ENCODE measurements at places on chromosomes 12 and 14. TPM values are rescaled to one million over a fixed set of nuclear protein-coding genes. Genes with fewer than 3 reads are reported as not detected.
A peak's percentile ranks its signal among the peaks of the same experiment; 100 is the strongest.

The IKZF4 gene
- 9.5 TPM for total RNA-seq

DNA sequence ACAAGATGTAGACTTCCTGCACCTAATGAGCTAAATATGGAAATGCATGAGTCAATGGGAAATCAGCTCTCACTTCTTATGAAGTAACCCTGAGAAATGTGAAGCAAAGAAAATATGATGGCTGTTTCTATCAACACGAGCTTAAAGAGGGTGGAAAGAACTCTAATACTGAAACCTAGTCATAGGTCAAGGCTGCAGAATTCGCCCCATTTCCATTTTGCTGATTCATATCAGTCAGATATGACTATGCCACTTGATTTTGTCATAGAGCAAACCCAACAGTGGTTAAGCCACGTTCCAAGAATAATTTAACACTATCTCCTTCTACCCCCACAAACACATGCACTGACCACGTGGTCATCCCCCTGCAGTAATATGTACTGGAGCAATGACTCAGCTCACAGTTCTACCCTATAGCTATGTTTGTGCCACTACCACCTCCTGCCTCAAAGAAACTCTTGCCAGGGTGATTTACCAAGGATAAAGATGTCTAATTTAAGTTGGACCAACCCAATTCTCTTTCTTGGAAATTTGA lies 157.5 kb downstream of the TMTC3 start:
- H3K27me3 ChIP-seq = no peaks in the 10 kb centered on the region
- no peak overlapping the region for H3K27ac ChIP-seq

DNA sequence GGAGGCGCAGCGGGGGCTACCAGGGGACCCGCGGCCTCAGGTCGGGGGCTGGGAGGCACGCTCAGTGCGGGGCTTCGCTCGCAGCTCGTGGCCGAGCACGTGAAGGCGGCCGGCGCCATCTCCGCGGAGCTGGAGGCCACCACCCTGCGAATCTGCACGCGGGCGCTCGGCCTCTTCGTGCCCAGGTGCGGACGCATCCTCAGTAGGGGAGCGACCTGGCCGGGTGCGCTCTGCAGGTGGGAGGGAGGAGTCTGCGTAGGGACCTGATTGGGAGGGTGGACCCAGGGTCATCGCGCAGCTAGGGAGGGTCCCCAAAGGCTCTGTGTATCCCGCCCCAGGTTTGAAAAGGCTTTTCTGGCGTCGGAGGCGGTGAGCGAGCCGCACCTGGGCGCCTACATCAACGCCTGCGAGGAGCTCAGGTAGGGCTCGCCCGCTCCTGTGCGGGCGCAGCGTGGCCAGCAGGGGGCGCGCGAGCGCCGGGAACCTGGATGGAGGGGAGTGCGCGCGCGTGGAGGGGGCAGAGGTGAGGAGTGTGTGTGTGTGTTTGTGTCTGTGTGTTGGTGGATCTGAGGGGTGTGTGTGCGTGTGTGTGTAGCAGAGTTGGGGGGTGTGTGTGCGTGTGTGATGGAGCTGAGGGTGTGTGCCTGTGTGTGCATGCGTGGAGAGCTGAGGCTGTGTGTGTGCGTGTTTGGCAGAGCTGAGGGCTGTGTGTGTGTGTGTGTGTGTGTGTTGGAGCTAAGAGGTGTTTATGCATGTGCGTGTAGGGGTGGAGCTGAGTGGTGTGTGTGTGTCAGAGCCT lies 10.3 kb downstream of the EXOC3L4 start:
- H3K27ac ChIP-seq = no peak overlapping the region
- peaks cover 12% of the 10 kb centered on the region for H3K4me1 ChIP-seq
- H3K27me3 ChIP-seq = peaks cover 30% of the 10 kb centered on the region
- no peak overlapping the region for H3K4me3 ChIP-seq
- H3K36me3 ChIP-seq = no peaks in the 10 kb centered on the region
- peak; percentile 64 for DNase-seq

DNA sequence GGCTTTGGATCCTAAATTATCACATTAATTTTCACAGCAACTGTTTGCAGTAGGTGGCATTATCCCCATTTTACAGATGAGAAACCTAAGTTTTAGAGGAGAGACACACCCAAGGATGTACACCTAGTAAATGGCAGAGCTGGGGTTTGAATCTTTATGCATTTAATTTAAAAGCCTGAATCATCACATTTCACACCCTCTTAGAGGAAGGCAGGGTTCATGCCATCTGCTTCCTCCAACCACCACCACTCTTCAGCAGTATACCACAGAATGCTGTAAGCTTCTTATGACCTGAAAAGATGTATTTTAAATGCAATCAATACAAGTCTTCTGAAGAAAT lies 90.3 kb downstream of the CRADD start:
- peaks cover 16% of the 10 kb centered on the region for H3K4me1 ChIP-seq
- no peak overlapping the region for H3K4me3 ChIP-seq
- H3K27me3 ChIP-seq = no peaks in the 10 kb centered on the region
- H3K27ac ChIP-seq = no peak overlapping the region
- H3K36me3 ChIP-seq = no peaks in the 10 kb centered on the region

The LRRK2 gene
- 3.4 TPM for total RNA-seq

- peak; percentile 32 for DNase-seq
- H3K27ac ChIP-seq = no peak overlapping the region
- H3K36me3 ChIP-seq = no peaks in the 10 kb centered on the region
These were observed 34.9 kb downstream of the RERGL start for GRCh38 chr12:18054925-18055619.

DNA sequence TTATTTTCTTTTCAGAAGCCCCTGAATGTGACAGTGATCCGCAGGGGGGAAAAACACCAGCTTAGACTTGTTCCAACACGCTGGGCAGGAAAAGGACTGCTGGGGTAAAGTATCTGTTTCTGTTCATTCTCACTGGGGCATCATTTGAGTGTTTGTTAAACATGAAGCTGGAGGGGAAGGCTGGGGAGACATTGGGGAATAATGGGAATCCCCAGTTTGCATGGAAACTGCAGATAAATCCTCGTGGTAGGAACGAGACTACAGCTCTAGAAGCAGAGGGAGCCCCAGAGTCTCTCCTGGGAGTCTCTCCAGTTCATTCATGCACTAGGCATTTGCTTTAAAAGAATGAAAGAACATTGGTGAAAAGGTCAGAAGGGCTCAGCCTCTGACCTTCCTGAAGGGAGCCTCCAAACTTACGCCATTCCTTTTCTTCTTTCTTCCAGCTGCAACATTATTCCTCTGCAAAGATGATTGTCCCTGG lies 2.5 kb upstream of the CFAP251 start:
- H3K27ac ChIP-seq = peak overlapping the region; percentile 81
- H3K36me3 ChIP-seq = peaks cover 10% of the 10 kb centered on the region
- peaks cover 37% of the 10 kb centered on the region for H3K4me1 ChIP-seq
- DNase-seq = peak; percentile 87
- no peaks in the 10 kb centered on the region for H3K27me3 ChIP-seq
- H3K4me3 ChIP-seq = no peak overlapping the region

GRCh38 chr14:55721353-55721752 lies 141.3 kb downstream of the KTN1 start:
- DNase-seq = peak; percentile 32
- H3K36me3 ChIP-seq = no peaks in the 10 kb centered on the region
- H3K4me3 ChIP-seq = no peak overlapping the region
- H3K4me1 ChIP-seq = peaks cover 30% of the 10 kb centered on the region
- H3K27me3 ChIP-seq = no peaks in the 10 kb centered on the region
- no peak overlapping the region for H3K27ac ChIP-seq

DNA sequence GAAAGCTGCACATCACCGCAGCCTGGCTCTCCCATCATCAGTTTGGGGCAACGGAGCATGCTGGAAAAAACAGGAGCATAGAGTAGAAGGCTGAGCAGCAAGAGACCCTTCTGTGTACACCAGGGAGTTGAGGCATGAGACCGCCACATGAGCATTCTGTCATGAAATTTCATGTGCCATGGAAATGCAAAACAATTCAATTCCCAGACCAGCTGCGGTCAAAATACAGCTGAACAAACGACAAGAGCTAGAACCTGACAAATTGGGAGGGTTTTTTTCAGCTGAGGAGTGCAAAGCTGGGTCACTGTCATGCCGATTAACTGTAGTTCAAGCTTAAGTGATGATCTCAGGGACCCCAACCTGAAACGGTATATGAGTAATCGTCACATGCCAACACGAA lies 37.1 kb downstream of the TMEM30B start:
- H3K4me3 ChIP-seq = no peak overlapping the region
- H3K36me3 ChIP-seq = no peaks in the 10 kb centered on the region
- H3K27ac ChIP-seq = no peak overlapping the region
- no peak for DNase-seq
- no peaks in the 10 kb centered on the region for H3K4me1 ChIP-seq

DNA sequence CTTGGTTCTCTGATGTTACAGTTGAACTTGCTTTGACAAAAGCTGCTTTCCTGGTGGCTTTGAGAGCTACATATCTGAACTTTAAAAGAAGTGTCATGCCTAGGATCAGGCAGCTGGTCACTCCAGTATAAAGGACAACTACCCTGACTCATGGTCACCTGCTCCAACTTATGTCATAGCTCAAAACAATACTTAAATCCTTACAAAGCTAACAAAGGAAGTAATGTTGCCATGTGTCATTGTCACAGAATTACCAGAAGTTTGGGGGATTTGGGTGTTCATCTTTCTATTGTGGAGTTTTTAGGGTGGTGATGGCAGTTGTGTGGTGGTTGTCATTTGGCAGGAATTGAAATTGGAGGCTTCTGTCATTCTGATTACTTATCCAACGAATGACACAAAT lies 1.8 kb upstream of the TCP11L2 start:
- no peak overlapping the region for H3K27ac ChIP-seq
- H3K36me3 ChIP-seq = no peaks in the 10 kb centered on the region
- no peak overlapping the region for H3K4me3 ChIP-seq
- no peak for DNase-seq
- peaks cover 5% of the 10 kb centered on the region for H3K4me1 ChIP-seq

- H3K4me1 ChIP-seq = no peaks in the 10 kb centered on the region
- H3K27me3 ChIP-seq = no peaks in the 10 kb centered on the region
- H3K27ac ChIP-seq = no peak overlapping the region
- H3K36me3 ChIP-seq = no peaks in the 10 kb centered on the region
- H3K4me3 ChIP-seq = no peak overlapping the region
These were observed 96.8 kb upstream of the MDM1 start for GRCh38 chr12:68428724-68429501.

DNA sequence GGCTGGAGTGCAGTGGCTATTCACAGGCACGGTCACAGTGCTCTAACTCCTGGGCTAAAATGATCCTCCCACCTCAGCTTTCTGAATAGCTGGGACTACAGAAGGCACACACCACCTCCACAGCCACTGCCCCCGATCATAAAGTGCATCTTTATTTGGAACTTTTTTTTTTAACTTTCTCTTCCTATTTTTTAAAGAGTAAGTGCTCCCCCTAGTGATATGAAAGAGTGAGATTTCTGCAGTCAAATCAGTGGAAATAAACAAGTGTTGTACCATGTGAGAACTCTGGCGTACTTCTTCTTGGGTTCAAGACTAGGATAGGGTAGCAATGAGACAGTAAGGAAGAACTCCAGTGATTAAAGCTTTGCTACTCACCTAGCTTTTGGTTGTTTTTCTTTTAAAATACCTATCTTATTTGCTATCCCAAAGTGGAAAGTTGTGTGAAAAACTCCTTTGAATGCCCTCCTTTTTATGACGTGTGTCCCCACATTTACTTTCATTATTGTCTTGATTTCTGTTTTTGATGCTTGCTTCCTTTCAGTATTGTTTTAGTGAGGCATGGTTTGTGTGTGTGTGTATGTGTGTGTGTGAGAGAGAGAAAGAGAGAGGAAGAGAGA lies 6.6 kb downstream of the PPP4R4 start:
- H3K36me3 ChIP-seq = no peaks in the 10 kb centered on the region
- H3K27ac ChIP-seq = no peak overlapping the region
- peak; percentile 67 for DNase-seq
- H3K4me3 ChIP-seq = no peak overlapping the region
- H3K27me3 ChIP-seq = peaks cover 32% of the 10 kb centered on the region
- H3K4me1 ChIP-seq = no peaks in the 10 kb centered on the region

The PPM1H gene
- 0.35 TPM for total RNA-seq

DNA sequence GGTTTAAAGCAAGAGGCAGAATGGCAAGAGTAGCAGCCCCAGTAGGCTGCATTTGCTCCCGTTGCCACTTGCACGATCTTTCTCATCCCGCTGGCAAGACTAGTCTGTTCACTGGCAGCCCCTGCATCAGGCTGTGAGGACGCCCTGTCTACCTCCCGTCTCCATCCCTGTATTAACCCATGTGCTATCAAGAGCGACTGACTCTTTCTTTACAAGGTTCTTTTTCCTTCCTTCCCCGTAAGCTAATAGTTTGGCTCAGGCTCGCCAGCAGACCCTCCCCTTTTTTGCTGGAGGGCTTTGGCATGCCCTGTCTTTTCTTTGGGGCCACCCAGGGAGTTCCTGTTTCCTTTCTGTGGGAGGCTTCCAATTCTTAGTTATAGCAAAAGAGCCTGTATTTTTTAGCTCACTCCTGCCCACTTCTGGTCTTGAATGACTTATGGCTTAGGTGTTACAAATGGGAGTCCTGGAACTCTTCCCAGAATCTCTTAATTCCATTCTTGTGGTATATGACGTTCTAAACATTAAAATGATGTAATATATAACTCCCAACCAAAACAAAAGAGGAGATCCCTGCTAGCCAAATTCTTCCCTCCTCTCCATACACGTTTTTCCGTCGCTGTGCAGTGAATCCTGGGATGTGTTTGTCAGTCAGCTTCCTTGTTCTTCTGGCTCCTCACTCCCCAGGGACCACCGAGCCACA lies 149.0 kb downstream of the PRKCH start:
- DNase-seq = peak; percentile 90
- H3K36me3 ChIP-seq = no peaks in the 10 kb centered on the region
- peak overlapping the region; percentile 61 for H3K27ac ChIP-seq
- peak overlapping the region; percentile 20 for H3K4me3 ChIP-seq

The PAPLN gene
- total RNA-seq = 0.75 TPM

DNA sequence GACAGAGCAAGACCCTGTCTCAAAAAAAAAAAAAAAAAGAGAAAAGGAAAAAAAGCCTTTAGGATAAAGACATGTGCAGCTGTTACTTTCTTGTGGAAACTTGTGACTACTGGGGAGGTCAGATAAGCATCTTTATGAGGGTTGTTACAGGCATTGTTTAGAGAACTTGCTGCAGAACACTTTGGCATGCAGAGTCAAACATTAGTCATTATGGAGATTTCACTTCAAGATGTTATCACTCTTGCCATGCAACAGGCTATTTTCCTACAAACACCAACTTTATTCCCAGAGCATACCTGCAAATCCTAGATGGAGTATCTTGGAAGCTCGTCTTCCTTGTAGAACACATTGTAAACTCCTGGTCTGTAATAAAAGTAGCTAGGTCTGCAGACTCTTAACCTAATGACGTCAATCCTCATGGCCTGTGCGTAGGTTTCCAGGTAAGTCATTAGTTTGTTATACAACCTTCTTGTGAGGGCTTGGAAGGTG lies 36.3 kb upstream of the WDR89 start:
- no peaks in the 10 kb centered on the region for H3K27me3 ChIP-seq
- H3K4me1 ChIP-seq = no peaks in the 10 kb centered on the region
- H3K36me3 ChIP-seq = no peaks in the 10 kb centered on the region
- no peak overlapping the region for H3K27ac ChIP-seq
- DNase-seq = peak; percentile 43

The FBLN5 gene
- 10.7 TPM for total RNA-seq

GRCh38 chr14:60116181-60116580 lies 24.5 kb downstream of the PCNX4 start:
- H3K36me3 ChIP-seq = peaks cover 35% of the 10 kb centered on the region
- peaks cover under 1% of the 10 kb centered on the region for H3K4me1 ChIP-seq
- H3K27ac ChIP-seq = no peak overlapping the region
- H3K27me3 ChIP-seq = no peaks in the 10 kb centered on the region

The MYH6 gene
- total RNA-seq = not detected

Measured in A673 (cell line).